ENCODE measurements at places on chromosomes 7 and 10. TPM values are rescaled to one million over a fixed set of nuclear protein-coding genes. Genes with fewer than 3 reads are reported as not detected.

PON2 gene
- 109 TPM for total RNA-seq

PROSER2 gene
- total RNA-seq, result 7.4 TPM

NIPSNAP2 gene
- 78.8 TPM for total RNA-seq

VWA2 gene
- total RNA-seq, result 3.0 TPM

ASZ1 gene
- total RNA-seq, result not detected

TAS2R5 gene
- 8.6 TPM for total RNA-seq

RADIL gene
- total RNA-seq, result 7.8 TPM

PLA2G12B gene
- total RNA-seq, result not detected

CDHR3 gene
- total RNA-seq, result 4.8 TPM

LOXL4 gene
- 7.9 TPM for total RNA-seq

ELN gene
- total RNA-seq, result 494 TPM

ADARB2 gene
- 6.7 TPM for total RNA-seq

CHAT gene
- 1.8 TPM for total RNA-seq

ANKRD1 gene
- total RNA-seq, result 5.3 TPM

CUBN gene
- total RNA-seq, result 14.3 TPM

ZNF394 gene
- total RNA-seq, result 35.1 TPM

USP54 gene
- 54.2 TPM for total RNA-seq

CYP2C9 gene
- total RNA-seq, result 1.5 TPM

NYAP1 gene
- total RNA-seq, result 6.0 TPM

WIPF3 gene
- 2.7 TPM for total RNA-seq

COL26A1 gene
- total RNA-seq, result 6.9 TPM

TCERG1L gene
- total RNA-seq, result 3.0 TPM

FOXP2 gene
- total RNA-seq, result 109 TPM

TMEM229A gene
- total RNA-seq, result 1.9 TPM

CALCR gene
- total RNA-seq, result 0.38 TPM

LIPA gene
- total RNA-seq, result 34.4 TPM

TCF7L2 gene
- 21.1 TPM for total RNA-seq

TLX1 gene
- not detected for total RNA-seq

CDH23 gene
- total RNA-seq, result 75.4 TPM

C7orf25 gene
- total RNA-seq, result 13.9 TPM

UCMA gene
- not detected for total RNA-seq

SYCE1 gene
- total RNA-seq, result not detected

CALHM3 gene
- not detected for total RNA-seq

IKZF1 gene
- 4.4 TPM for total RNA-seq

VAX1 gene
- total RNA-seq, result 0.33 TPM

BMPER gene
- 10.6 TPM for total RNA-seq

ACTL6B gene
- 14.7 TPM for total RNA-seq

RBP4 gene
- total RNA-seq, result 7.0 TPM

HYAL4 gene
- not detected for total RNA-seq

FGFR2 gene
- total RNA-seq, result 77.5 TPM

OR2A5 gene
- not detected for total RNA-seq

IRF5 gene
- total RNA-seq, result 2.3 TPM

PON1 gene
- not detected for total RNA-seq

ADAMTS14 gene
- 5.2 TPM for total RNA-seq

AGBL3 gene
- total RNA-seq, result 5.8 TPM

SPAM1 gene
- not detected for total RNA-seq

RALA gene
- total RNA-seq, result 37.4 TPM

TFEC gene
- total RNA-seq, result 4.5 TPM

PDZD7 gene
- 2.1 TPM for total RNA-seq

MYO3A gene
- 10.5 TPM for total RNA-seq

OPN1SW gene
- 35.2 TPM for total RNA-seq

ADCY1 gene
- total RNA-seq, result 43.0 TPM

NPC1L1 gene
- not detected for total RNA-seq

CYP2C8 gene
- total RNA-seq, result 2.6 TPM

NRAP gene
- total RNA-seq, result 13.0 TPM

PDLIM1 gene
- 21.5 TPM for total RNA-seq

TSPAN13 gene
- 26.9 TPM for total RNA-seq

MACROH2A2 gene
- total RNA-seq, result 49.1 TPM

TMEM273 gene
- total RNA-seq, result 11.9 TPM

ZNF107 gene
- 13.6 TPM for total RNA-seq
